ENCODE measurements at places on chromosomes 2 and 18.
A peak's percentile ranks its signal among the peaks of the same experiment; 100 is the strongest.

- DNase-seq: no peak
- no peaks in the 10 kb centered on the region for H3K4me1 ChIP-seq
- no peaks in the 10 kb centered on the region for H3K27me3 ChIP-seq
- no peaks in the 10 kb centered on the region for H3K36me3 ChIP-seq
Observed at GRCh38 chr18:27206411-27206810, 21.3 kb upstream of the CHST9 start.

DNA sequence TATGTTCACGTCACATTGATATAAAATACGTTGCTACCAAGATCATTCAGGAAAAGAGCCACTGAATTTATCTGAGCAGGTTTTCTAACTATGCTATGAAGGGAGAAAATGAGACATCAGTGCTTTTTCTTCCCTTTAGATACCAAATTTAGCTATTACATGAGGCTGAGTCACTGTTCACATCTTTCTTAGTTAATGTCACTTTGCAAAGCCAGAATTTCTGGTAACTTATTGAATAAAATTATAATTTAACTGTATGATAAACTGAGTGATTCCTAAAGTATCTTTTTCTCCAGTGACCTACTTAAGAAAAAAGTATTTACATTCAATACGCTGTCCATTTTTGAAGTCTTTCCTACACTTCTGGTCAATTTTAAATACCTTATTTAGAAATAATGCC lies 22.7 kb downstream of the C1D start:
- no peaks in the 10 kb centered on the region for H3K27me3 ChIP-seq
- DNase-seq: peak; percentile 5

DNA sequence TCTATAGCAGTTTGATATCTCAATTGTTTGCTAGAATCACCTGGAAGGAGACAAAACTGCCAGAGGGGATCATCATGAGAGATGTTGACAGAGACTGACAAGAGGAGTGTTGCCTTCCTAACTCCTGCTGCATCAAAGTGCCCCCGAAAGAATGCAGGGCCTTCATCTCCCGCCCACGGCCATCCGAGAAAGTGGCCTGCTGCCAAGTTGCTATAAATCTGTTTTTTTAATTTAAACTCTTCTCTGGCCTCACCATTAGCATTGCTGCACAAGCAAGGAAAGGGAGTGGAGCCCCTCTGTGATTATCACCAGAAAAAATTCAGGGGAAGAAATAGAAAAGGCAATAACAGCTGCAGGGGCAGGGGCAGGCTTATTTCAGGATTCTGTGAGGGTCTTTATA lies 238.1 kb upstream of the EPHA4 start:
- H3K27me3 ChIP-seq: no peaks in the 10 kb centered on the region
- no peak overlapping the region for H3K4me3 ChIP-seq
- no peak overlapping the region for H3K27ac ChIP-seq
- no peak for DNase-seq
- H3K36me3 ChIP-seq: no peaks in the 10 kb centered on the region

GRCh38 chr18:1513519-1513918 lies 608.8 kb downstream of the ADCYAP1 start:
- H3K36me3 ChIP-seq: no peaks in the 10 kb centered on the region
- no peak for DNase-seq
- H3K27ac ChIP-seq: no peak overlapping the region
- no peaks in the 10 kb centered on the region for H3K27me3 ChIP-seq
- H3K4me1 ChIP-seq: no peaks in the 10 kb centered on the region

DNA sequence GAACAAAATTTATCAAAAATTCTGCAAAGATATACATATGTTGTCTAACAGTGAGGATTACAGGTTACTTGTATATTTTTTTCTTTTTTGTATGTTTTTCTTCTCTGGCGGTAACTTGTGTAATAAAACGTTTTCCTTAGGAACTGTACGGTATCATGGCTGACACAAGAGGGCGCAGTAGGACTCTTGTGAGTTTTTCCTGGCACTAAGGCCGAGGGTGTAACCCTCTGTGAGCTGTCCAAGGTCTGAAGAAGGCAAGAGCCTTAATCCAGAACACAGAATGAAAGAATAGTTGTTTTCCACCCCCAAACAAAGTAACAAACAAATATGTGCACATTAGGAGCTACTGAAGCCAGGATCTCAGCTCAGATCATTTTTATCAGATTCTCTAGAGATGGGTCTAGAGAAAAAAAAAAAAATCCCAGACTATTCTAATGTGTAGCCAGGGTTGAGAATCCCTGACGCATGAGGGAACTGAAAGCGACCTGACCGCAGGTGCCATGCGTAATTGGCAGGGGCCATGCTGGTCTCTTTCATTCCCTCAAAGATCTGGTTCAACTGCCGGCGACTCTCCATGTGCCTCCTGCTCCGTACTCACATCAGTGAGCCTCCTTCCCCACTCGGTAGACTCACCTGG lies 27.0 kb downstream of the TMEM200C start:
- no peaks in the 10 kb centered on the region for H3K27me3 ChIP-seq
- H3K36me3 ChIP-seq: no peaks in the 10 kb centered on the region
- H3K4me3 ChIP-seq: no peak overlapping the region
- peak; percentile 91 for DNase-seq
- H3K4me1 ChIP-seq: no peaks in the 10 kb centered on the region

Data from fibroblast of lung (primary cell).